Stimulated activated CD4-positive, alpha-beta T cell treated with anti-CD3 and anti-CD28 coated beads, Interleukin-12 subunit alpha, Interleukin-12 subunit beta, amount 100 ng/mL, for 24 hours (primary cell): ENCODE measurements at places on chromosomes 2 and 18.

GRCh38 chr2:10501980-10502802, 54.1 kb upstream of the ODC1 start:
- DNase-seq = no peak

DNA sequence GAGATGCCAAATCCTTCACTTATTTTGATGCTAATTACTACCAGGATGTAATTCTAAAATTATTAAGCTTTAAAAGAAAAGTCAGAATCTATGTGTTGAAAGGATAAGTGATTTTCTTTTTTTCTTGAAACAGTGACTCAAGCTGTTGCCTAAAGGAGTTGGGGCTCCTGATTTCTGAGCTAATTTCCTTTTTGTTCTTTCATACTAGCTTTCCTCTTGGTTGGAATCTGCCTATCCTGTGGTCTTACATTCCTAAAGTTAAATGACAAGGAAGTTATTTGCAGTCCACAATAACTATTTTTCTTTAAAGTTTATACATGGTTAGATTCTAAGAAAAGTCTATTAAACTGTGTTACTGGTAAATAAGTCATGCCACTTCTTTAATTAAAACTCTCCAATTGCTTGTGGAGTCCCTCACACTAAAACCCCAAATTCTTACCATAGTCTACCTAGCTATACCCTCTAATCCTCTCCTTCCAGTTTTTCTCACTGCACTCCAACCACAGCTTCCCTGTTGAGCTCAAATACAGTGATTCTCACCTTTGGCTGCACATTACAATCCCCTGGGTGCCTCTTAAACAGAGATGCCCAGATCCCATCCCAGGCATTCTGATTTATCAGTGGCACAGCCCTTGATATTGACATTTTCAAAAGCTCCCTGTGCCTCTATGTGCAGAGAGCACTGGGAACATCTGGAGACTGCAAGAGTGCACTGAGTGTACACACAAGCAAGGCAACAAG, 63.3 kb upstream of the EFEMP1 start:
- no peak for DNase-seq

- DNase-seq = no peak
Measured at GRCh38 chr2:145792745-145793144, 1272.8 kb upstream of the ZEB2 start.

- DNase-seq = no peak
Measured at GRCh38 chr2:179268277-179268925, 3.8 kb upstream of the SESTD1 start.

- no peak for DNase-seq
Measured at GRCh38 chr2:126329173-126329572, 326.8 kb upstream of the GYPC start.

DNA sequence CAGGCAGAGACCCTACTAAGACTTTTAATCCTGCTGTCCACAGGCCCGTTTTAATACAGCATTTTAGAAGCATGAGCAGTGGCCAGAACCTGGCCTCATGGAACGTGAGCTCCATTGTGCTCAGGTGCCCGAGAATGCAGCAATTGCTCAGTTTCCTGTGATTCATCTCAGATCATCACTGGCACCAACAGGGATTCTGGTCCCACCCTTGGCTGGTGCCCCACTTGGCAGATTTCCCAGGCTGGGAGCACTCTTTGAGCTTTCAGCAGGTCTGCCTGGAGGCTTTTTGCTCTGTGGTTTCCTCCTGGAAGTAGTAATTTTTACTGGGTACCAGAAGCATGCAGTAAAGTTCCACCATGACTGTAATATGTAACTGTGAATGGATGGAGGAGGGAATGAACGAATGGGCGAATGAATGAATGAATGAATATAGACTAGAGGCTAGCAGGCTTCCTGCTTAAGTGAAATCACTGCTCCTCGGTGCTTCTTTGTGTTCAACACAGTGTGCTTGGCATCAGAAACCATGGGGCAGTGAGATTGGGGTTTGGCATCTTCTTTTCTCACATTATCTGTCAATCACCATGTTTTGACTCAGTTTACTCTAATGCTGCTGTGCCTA, 312.9 kb downstream of the PRKCE start:
- DNase-seq = no peak

DNA sequence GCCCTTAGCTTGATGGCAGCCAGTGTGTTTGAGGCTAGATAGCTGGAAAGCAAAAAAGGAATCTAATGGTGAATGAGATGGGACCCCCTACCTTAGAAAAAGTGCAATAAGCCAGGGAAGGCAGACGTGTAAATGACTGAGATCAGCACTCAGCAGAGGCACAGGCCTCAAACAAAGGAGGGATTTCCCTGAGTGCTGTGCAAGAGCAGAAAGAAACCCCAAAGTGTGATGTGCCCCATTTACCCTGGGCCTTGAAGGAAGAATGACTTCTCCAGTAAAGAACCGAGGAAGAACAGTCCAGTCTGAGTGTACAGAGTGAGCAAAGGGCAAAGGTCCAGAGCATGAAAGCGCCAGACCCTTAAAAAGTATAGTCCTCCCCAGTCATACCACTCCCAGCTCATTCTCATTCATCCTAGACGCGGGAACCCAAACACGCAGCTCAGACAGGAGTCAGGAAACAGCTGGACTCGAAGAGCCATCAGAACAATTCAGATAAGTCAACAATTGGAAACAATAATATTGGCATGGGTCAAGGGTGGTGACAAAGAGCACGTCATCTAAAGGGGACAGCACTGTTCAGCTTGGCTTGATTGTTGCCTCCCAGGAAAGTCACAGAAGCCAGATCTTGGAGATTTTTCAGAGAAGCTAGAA, 121.7 kb downstream of the INO80D start:
- no peak for DNase-seq

DNA sequence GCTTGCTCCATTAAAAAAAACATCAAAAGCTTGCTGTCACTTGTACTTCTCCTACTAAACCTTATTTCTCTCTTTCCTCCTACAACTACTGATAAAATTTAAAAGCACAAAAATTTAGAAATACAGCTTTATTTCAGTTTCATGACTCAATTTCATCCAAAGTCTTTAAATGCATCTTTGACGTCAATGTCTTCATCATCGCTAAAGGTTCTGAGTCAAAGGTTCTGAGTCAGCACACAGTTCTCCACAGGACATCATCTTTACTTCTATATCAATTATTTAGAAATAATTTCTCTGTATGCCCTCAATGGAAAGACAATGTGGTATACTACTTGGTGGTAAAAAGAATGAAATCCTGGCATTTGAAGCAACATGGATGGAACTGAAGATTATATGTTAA, 163.9 kb upstream of the DNMT3A start:
- DNase-seq = no peak

- DNase-seq = no peak
Measured at GRCh38 chr2:222264791-222265320, 33.9 kb downstream of the PAX3 start.

- no peak for DNase-seq
Measured at GRCh38 chr2:218082586-218083351, 13.7 kb downstream of the RUFY4 start.

GRCh38 chr2:173511357-173511756, 156.7 kb downstream of the CDCA7 start:
- DNase-seq = no peak

DNA sequence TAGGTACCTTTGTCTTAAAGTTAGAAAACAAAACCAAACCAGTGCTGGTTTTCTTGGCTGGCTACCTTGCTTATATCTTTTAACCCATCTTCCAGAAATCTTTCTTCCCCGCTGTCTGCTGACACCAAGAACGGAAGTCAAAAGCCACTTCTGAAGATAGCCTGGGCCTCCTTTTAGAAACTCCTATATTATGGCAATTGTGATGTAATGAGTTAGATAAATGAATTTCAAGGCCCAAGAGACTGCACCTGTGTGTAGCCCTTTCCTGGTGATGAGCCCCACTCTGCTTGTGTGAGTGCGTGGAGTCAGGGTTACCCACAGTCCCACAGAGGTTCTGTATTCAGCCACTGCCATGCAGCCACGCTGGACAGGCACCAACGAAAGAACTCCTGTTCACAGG, 60.7 kb downstream of the ARMC9 start:
- DNase-seq = no peak

GRCh38 chr2:191001032-191001431, 12.9 kb downstream of the STAT1 start:
- DNase-seq = no peak

DNA sequence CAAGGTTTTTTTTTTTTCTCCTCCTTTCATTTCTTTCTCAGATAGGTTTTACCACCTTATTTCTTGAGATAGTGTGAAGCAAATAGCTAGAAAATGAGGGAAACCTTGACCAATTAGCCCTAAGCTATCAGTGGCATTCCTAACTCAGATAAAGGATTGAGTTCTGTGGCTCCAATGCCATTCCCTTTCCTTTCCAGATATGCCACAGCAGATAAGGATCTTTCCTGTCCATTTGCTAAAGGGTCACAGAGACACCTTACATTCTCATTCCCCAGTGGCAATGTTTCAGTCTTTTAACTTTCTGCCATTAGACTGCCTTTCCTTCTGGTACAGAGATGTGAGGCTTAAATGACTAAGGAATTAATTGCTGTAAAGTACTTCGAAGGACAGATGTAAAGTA, 81.7 kb downstream of the MGAT5 start:
- no peak for DNase-seq

GRCh38 chr2:69353360-69353759, 33.7 kb downstream of the GFPT1 start:
- no peak for DNase-seq

DNA sequence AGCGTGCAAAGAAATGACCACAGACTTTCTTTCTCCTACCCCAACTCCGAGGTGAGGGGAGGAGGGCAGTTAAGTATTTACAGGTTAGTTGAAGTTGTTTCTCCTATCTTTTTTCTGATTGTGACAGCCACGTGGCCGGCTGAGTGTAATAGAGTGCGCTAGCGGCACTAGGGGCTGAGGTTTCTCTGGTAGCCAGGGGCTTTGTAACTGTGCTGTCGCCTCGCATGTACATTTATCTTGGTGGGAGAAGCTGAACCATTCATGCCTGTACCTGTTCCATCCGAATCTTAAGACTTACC, 214.1 kb upstream of the STON1 start:
- no peak for DNase-seq

- no peak for DNase-seq
Measured at GRCh38 chr2:130839011-130839780, 2.5 kb downstream of the ARHGEF4 start.

GRCh38 chr2:31937741-31938140, 73.1 kb downstream of the MEMO1 start:
- no peak for DNase-seq

DNA sequence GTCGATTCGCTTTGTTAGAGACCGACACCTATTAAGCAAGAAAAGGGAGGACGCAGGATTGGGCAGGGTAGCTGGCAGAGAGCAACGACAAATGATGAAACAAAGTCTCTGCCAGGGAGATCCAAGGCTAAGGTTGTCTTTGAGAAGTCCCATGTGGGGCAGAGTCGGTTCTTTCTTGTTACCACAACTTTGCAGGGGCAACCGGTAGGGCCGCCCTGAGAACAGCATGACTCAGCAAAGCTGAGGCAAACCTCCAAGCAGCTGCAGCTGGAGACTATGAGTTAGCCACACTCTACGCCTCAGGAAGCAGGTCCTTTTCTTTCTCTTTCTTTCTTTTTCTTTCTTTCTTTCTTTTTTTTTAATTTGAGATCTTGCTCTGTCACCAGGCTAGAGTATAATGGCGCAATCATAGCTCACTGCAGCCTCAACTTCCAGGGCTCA, 452.3 kb upstream of the ID2 start:
- peak; percentile 6 for DNase-seq

GRCh38 chr18:74171910-74172606, 23.7 kb downstream of the TIMM21 start:
- DNase-seq = no peak

DNA sequence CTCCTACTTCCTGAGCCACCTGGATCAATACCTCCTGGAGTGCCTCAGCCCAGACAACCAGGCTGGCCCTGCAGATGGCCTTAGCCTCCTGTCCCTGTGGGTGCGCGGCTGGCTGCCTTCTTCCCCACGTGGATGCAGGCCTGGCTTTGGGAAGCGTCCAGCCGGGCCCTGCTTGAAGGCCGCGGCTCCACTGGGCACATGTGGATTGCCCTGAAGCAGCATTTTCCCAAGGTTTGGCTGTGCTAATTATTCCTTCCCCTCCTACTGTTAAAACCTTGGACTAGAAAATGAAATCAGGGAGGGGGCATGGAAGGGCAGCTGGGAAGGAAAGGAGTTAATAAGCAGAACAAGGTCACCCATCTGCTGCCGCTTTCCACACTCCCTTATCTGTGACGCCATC, 143.0 kb upstream of the GATA6 start:
- DNase-seq = no peak

GRCh38 chr2:165833156-165833555, 39.1 kb upstream of the GALNT3 start:
- no peak for DNase-seq

- DNase-seq = no peak
Measured at GRCh38 chr2:64698177-64698643, 44.5 kb upstream of the SERTAD2 start.

DNA sequence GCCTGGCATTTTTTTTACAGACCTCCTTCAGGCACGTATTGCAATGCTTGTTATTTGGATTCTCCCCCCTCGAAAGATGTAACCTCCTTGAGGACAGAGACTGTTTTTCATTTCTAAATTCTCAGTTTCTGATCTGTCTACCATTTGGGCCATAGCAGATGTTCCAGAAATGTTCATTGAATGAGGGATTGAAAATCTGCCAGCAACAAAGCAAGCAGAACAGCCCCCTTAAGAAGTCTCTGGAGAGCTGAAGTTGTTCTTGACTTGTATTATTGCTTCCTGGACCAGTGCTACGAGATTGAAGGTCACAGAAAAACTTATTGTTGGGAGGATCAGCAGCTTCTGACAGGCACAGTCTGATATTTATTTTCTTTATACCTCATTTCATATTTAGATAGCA, 355.5 kb downstream of the EPHA4 start:
- no peak for DNase-seq

DNA sequence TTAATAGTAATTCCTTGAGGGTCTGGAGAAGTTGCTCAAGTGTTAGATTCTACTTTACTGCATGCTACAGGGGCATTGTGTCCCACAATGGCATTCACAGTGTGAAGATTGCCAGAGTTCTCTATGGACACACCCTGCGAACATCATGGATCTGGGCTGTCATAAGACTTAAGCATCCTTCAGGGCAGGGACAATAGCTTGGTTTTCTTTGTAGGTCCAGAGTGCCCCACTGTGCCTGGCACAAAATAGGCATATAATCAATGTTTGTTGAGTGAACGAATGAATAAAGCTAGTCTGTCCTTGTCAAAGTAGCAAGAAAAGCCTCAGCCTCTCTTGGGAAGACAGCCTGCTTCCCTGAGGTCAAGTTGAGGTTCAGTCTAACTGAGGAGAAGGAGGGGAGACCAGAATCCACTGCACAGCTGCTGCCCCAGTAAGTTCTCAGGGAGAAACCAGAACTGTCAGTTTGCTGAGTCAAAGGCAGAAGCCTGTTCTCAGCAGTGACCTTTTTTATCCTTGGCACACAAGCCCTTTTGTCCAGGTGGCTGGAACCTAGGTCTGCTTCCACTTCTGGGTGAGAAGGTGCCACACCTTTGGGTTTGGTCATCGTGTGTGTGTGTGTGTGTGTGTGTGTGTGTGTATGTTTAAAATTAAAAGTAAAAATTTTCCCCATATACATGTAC, 15.0 kb downstream of the INPP4A start:
- no peak for DNase-seq

GRCh38 chr18:72412927-72413326, 131.2 kb downstream of the CBLN2 start:
- no peak for DNase-seq
